ENCODE measurements at places on chromosomes 5 and 9. TPM values are rescaled to one million over a fixed set of nuclear protein-coding genes. Genes with fewer than 3 reads are reported as not detected.

Gene C5orf58
- not detected for total RNA-seq

Gene OR1N1
- total RNA-seq, result not detected

Gene PTBP3
- 70.1 TPM for total RNA-seq

Gene FABP6
- not detected for total RNA-seq

Gene SAXO1
- not detected for total RNA-seq

Gene LMX1B
- not detected for total RNA-seq

Gene IRX2
- 1.7 TPM for total RNA-seq

Gene NUTM2F
- not detected for total RNA-seq

Gene SH3GL2
- 0.17 TPM for total RNA-seq

Gene IL3
- total RNA-seq, result not detected

Gene IFNA1
- total RNA-seq, result not detected

DNA sequence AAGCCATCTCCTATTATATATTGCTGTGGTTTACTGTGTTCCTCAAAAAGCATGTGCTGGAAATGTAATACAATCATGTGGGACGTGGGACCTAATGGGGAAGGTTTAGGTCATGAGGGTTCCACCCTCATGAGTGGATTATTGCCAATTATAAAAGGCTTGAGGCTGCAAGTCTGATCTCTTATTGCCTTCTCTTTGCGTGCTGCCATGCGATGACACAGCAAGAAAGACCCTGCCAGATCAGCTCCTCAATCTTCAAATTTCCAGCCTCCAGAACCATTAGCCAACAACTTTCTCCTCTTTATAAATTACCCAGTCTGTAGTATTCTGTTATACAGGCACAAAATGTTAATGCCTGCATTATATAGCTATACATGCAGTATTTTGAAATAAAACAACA is 45.4 kb downstream of the MARCHF11 start:
- DNase-seq, result no peak

DNA sequence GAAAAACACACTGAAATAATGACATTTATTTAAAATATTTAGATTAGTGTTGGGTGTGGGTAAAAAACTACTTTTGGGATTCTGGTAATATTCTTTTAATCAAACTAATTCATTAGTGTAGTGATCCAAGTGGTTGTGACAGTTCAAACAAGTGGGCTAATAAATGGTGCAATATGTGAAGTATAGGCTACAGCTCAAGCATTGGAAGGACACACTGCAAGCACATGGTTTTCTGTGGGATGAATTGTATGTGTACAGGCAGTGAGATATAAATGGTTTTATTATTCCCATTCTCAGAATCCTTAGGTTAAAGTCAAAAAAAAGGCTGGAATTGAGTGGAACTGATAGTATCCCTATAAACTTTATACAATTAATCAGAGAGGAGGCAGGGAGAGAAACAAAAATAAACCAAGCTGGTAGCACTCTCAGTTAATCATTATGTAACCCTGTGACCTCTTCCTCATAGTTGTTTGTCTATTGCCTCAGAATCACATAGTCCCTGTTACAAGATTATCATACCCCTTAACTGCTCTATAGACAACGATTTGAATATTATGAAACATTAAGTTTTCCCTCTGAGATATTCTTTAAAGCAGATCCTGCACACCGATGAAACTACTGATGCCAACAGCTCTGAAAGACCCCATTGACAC is 1755.4 kb upstream of the ACO1 start:
- no peak for DNase-seq

DNA sequence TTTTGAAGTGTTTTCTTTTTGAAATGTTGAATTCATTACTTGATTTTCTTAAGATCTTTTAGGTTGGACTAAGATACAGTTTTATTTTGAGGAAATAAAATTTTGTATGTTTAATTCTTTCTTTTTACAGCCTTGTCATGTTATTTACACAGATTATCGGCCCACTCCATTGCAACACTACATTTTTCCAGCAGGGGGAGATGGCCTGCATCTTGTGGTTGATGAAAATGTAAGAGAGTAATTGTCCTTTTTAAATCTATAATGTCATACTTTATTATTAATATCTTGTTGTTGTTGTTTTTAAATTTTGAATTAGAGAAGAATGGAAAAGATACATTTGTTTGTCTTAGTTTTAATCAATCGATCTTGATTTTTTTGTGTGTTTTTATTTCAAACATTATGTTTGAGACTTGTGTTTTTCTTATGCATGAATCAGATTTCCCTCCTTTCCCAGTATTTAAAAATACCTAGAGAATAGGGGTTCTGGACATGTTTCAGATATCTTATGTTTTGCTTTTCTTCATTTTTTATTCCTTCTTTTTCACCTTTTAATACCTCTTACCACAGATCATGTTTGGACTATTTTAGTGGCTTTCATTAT is 36.7 kb downstream of the MTREX start:
- DNase-seq, result peak; percentile 87

DNA sequence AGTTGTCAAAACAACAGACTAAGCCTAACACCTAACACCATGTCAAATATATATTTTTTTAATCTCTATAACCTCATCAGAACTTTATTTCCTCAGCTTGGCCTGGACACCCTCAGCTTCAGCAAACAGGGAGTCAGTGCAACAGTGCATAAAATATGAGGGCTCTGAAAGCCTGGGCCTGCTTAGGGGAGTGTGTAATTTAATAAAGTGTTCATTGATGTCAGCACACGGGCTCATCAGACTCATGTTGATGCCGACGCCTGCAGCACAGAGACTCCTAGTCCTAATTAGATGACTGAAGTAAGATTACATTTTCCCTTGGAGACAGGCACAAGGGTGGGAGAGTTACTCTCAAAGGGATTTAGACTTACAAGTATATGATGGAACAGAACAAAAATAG is 37.8 kb downstream of the CDH10 start:
- DNase-seq, result no peak

- DNase-seq, result no peak
Measured at GRCh38 chr5:100970646-100971255, 67.7 kb upstream of the ST8SIA4 start.

DNA sequence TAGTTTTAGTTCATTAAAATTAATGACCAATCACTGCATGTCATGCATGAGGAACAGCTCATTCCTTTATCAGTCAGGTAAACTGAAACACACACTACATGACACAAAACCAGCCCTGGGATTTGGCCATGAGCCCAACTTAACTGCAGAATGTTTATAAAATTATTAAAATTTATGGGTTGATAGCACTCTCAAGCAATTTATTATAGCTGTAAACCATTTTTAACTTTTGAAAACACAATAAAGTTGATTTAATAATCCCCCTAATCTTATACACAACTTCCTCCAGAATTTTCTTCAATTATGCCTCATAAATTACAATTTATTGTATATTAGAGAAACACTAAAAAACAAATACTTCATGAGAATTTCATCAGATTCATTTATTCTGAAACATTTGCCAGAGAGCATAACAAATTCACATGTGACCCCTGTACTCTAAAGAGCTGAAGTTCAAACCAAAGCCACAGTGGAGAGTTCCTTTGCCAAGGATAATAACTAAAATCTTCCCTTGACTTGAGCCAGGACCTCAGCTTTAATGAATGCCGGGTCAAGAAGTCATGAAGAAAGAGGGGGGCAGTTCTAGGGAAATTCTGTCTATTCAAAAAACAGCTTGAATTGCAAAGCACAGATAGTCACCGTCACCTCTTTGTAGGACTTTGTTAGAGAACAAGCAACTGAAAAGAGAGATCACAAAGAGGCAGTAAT is 763.7 kb upstream of the GRAMD2B start:
- DNase-seq, result peak; percentile 56

DNA sequence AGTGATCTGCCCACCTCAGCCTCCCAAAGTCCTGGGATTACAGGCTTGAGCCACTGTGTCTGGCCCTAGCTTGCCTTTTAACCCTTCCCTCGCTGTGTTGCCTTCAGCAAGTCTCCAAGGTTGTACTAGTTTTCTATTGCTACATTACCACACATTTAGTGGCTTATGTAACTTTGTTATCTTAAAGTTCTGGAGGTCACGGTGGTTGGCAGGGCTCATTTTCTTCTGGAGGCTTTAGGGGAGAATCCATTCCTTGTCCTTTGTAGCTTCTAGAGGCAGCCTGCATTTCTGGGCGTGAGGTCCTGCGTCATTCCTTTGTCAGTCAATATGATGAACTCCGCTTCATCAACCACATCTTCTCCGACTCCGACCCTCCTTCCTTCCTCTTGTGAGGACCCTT is 2.9 kb upstream of the PRRC2B start:
- DNase-seq, result no peak

GRCh38 chr5:34608859-34609648 is 47.1 kb upstream of the RAI14 start:
- peak; percentile 93 for DNase-seq

- DNase-seq, result peak; percentile 4
Measured at GRCh38 chr5:175765858-175766257, 105.5 kb upstream of the CPLX2 start.

DNA sequence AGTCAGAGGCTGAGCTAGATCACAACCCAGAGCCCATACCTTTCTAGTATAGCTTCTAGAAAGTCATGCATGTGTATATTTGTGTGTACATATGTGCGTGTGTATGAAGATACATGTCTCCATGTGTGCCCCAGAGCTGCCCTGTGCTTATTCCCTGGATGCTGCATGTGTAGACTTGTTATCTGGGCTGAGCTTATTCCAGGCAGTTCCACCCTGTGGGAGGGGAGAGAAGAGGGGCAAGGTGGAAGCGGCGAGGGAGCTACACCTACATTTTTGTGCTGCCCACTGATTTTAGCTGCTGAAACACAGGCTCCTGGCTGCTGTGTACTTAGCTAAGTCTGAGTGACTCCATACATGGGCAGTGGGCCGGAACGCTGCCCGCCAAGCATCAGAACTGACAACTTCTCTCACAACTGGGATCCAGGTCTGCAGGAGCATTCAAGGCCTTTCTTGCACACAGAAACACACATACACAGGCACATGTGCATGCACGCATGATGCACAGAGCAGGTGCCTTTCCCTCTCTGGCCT is 38.0 kb upstream of the XPA start:
- no peak for DNase-seq

- DNase-seq, result peak; percentile 56
Measured at GRCh38 chr9:804026-804425, 37.5 kb upstream of the DMRT1 start.

- DNase-seq, result no peak
Measured at GRCh38 chr9:30774326-30774725, 1610.1 kb upstream of the ACO1 start.

- DNase-seq, result no peak
Measured at GRCh38 chr5:158287643-158288271, 428.8 kb upstream of the CLINT1 start.

- DNase-seq, result peak; percentile 72
Measured at GRCh38 chr5:132496191-132496630, 5.6 kb upstream of the IRF1 start.

DNA sequence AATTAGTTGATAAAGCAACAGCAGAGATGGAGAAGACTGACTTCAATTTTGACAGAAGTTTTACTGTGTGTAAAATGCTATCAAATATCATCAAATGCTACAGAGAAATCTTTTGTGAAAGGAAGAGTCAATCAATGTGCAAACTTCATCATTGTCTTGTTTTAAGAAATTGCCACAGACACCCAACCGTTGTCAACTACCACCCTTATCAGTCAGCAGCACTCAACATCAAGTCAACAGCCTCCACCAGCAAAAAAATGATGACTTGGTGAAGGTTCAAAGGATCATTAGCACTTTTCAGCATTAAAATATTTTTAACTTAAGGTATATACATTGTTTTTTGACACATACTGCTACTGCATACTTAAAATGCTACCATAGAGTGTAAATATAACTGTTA is 888.8 kb downstream of the CDH18 start:
- no peak for DNase-seq

- peak; percentile 51 for DNase-seq
Measured at GRCh38 chr5:42547141-42547540, 123.9 kb downstream of the GHR start.

DNA sequence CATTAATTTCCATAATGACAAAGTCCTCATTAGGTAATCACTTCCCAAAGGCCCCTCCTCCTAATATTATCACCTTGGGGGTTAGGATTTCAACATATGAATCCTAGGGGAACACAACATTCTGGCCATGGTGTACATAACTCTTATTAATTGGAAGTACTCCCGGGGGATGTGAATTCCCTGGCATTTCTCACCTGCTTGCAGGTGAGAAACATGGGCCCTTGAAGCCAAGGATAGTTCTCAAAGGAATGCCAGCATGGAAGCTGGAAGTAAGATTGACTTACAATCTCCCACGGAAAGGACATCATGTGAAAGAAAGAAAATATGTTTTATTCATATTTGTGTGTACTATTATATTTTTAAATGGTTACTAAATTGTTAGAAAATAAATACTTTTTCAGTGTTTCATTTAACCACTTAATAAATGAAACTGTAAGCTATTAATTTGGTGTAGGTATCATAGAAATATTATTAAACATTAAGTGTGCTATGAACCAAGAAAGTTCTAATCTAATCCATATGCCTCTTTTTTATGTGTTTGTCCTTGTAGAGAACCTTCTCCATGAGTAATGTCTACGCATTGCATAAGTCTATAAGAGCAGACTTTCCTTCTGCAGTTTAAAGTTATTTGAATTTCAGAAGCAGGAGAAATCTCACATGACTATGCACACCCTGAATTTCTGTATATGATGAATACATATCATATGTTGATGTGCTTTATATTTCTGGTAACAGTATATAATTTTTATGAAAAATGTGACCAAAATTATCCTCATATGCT is 59.4 kb downstream of the ANXA1 start:
- no peak for DNase-seq

DNA sequence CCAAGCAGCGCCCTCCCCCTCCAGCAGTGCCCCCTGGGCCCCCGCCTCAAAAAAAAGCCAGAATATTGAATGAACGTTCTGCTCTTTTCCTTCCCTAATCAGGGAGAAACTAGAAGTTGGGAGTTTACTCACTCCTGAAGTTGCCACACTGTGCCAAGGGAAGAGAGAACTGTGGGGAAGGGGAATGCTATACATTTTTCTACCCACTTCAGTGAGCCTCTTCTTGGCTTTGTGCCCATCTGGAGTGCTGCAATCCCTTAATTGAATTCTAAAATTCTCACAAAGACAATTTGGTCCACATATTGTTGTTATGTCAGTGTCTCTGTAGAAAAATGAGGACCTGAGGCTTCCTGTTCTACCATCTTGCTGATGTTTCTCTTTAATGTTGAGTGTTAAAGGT is 443.7 kb downstream of the DIRAS2 start:
- no peak for DNase-seq

DNA sequence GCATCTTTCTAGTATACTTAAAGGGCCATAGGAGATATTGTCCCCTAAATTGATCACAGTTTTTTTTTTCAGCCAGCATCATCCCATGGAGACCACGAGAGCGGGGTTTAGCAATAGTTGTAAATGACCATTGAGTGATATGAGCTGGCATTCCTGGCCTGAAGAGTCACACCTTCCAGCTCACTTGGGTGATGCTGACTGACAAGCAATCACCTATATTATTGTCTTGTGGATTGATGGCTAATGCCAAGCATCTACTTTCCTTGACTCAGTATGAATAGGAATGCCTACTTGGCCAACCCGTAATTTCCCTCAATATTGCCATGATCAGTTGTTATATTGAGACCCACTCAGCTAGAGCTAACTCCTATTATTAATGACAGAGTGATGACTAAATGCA is 70.5 kb downstream of the ADAMTSL1 start:
- DNase-seq, result no peak
